ENCODE measurements at places on chromosomes 3 and 15.

DNA sequence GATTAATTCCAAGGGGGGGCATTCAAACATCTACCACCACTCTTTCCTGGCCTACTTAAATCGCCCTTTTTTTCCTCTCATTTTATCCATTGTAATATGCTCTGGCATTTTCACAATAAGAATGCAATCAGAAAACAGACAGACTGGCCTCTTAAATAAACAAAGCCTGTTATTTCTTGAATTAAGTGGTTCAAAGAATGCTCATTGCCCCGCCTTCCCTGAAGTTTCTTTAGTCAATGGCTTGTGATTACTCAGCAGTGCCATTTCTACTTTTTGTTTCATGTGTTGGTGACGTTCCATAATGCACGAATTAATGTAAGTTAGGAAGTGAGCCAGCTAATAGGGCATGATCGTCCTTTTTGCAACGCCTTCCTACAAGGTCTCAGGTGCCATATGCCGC is 68.0 kb downstream of the FBN1 start:
- DNase-seq: no peak

DNA sequence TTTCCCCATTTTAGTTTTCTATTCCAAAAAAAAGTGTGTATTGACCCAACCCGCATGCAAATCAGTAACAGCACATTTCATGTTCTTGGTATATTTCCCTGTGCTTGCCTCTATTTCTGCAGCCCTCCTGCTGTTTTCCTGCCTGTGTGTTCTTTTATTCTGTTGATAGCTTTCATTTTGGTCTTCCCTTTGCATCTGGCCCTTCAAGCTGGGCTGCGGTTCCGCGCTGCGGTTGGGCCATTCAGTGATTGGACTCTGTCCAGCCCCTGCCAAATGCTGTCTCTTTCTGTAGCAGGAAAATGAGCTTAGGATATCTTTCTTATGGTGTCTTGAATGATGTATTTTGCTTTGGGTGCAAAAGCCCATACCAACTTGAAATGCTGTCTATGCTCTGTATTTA is 49.9 kb downstream of the ZNF621 start:
- no peak for DNase-seq

GRCh38 chr3:14680115-14680514 is 5.2 kb downstream of the C3orf20 start:
- DNase-seq: no peak

DNA sequence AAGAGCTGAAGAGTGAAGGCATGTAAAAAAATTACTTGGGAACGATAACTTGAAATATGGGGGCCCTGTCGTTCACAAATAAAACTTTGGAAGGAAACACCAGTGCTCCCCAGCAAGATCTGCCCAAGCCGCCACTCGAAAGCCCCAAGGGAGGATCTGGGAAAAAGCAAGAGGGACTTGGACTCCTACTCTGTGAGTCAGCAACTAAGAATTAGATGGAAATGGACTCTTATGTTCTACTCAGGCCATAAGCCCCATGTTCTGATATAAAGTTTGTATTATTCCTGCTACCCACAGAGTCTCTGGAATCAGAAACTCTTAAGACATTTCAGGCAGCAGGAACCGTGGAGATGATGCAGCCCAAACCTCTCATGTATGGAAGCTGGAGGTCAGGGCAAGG is 75.7 kb downstream of the ITGB5 start:
- no peak for DNase-seq

DNA sequence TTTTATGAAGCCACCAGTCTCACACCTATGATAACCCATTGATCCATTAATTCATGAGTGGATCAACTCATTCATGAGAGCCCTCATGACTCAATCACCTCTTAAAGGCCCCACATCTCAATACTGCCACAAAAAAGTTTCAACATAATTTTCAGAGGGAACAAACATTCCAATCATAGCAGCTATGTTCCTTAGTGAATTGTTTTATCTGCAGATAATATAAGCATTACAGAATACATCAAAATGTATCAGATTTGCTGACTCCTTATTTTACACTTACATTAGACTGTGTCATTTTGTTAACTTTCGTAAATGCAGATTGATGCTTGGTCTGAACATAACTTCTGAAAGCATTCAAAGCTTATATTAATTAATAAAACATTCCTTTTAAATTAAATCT is 155.3 kb upstream of the MBNL1 start:
- DNase-seq: no peak

DNA sequence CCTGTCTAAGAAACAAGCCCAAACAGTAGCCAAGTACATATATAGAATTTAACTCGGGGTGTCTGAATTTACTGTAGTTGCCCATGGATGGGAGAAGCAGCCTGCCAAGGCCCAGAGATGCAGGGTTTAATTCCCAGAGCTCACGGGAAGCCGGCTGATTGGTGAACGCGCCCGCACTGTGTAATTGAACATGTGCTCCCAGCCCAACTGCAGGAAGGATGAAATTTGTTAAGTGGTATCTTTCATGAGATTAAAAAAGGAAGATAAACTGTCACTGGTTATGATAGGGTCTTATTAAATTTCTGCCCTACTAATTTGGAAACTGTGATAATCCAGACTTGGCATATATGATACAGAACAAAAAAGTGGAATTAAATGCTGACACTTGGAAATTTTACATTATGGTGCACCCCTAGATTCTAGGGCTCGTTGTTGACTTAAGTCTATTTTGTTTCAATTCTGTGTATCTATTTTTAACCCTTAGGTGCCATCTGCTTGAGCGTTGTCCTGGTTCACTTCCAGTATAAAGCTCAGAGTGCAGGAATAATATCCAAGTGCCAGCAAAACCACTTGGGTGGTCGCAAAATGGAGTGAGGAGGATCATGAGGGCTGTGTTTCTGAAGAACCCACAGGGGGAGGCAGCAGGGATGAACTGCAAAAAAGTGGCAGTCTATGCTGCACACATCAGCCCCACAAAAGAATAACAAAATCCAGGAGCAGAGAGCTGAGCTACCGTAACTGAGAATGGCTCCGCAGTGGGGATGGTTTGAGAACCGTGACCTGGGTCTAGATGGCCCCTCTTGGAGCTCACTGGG is 13.8 kb upstream of the TMC3 start:
- no peak for DNase-seq

DNA sequence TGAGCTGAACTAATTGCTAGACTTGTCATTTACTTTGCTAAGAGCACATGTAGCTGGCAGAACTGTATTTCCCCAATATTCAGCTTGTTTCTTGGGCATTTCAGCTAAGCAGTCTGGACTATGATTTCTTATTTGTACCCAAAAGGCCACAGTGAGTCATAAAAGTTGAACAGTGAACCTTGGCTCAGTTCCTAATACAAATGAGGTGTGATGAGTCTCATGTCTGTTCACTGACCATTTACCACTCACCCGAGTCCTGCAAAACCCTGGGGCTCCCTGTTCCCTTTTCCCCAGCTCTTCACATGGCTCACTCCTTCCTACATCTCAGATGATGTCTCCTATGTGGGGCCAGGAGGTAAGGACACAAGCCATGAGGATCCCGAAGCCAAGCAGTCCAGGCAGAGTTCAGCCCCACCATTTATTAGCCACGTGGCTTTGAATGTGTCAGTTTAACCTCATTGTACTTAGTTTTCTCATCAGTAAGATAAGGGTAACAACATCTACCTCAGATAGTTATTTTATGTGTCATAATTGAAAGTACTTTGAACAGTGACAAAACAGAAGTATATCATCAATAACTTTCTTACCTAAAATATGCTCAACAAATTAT is 239.3 kb downstream of the IL5RA start:
- DNase-seq: no peak

DNA sequence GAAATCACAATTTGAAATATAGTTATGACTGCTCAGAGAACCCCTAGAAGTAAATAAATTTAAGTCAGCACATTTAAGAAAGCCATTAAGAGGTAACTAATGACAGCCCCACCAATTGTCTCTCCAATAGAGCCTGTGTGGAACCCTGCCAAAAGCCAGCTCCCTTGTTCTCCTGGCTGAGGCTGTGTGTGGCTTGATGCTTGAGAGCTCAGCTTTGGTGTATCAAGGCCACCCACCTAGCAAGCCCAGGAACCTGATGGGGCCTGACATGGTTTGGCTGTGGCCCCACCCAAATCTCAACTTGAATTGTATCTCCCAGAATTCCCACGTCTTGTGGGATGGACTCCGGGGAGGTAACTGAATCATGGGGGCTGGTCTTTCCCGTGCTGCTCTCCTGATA is 106.9 kb downstream of the LRRN1 start:
- DNase-seq: no peak

GRCh38 chr3:11596387-11596786 is 47.3 kb downstream of the VGLL4 start:
- no peak for DNase-seq

DNA sequence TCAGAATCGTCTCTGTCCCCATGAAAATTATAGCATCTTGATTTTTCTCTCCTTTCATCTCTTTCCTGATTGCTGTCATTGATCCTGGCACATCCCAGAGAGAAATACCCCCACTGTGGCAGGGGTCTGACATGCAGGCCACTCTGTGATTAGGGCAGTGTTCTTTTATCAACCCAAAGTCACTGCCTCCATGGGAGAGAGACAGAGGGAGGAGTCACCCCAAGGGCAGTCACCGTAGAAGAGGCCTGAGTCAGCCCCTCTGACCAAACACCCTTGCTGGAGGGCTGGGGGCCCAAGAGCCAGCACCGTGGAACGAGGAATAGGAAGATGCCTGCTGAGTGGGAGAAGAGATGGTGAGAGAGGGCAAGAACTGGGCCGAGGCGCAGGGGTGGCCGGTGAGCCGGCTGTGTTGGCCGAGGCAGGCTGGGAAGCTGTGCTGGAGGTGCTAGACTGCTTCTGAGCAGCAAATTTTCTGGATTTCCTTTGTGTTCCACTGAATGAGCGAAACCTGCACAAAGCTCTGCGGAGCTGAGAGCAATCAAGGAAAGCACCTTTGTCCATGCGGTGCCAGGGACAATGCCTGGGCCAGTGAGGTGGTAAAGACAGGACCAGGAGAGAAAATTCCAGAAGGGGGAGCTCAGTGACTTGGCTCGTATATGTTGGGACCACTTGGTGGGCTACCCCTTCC is 103.8 kb downstream of the ADCY5 start:
- peak; percentile 75 for DNase-seq

GRCh38 chr15:91790836-91791235 is 62.7 kb upstream of the SLCO3A1 start:
- DNase-seq: no peak

DNA sequence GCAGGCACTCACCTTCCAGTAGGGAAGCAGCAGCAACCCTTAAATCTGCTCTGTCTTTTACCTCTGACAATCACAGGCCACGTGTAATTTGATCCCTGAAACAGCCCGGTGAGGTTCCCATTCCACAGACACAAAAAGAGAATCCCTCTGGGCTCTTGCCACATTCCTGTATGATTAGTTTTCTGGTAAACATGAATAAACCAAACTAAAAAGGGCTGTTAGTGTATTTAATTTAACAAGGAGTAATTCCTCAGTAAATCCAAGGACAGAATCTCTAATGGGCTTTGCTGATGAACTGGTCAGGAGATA is 186.9 kb downstream of the FAM43A start:
- DNase-seq: peak; percentile 89

DNA sequence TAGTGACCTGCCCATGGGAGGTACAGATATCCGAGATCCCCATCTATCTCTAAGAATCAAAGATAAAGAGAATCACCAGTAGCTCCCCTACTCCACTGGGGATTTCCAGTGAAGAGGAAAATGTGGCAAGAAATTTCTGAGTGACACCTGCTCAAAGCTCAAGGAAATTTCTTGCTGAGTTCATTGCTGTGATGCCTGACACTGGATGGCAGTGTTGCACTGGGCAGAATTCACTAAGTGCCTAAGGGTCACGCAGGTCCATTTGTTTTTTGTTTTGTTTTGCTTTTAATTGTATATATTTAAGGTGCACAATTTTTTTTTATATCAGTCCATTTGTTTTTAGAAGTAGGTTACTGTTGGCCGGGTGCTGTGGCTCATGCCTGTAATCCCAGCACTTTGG is 109.5 kb upstream of the KCNAB1 start:
- DNase-seq: no peak

DNA sequence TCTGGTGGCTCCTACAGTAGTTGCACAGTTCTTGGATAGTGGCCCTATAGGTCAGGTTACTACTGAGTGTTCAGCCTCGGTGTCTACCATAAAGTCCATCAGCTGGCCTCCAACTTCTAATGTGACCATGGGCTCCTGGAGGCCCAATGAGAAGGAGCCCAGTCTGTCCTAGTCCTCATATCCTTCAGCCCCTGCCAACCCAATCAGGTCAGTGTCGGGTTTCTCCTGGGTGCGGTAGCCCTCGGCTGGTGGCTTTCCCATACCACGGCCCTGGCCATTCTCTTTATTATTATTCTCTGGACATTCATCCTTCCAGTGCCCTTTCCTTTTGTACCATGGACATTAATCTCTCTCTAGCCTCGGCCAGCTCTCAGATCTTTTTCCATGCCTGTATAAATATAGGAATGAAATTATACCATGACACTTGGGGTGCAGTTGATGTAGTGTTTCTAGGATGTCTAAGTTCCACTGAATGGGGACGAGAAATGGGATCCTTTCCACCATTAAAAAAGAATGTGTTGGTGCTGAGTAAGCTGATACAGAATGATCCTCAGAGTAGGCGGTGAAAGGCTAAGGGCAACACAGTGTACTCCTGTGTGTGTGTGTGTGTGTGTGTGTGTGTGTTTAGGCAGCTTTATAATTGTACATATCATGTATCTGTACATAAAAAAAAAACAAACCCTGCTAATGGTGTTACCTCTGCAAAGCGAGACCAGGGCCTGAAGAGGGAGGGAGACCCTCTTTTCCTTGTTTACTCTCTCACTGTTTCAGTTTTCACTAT is 19.3 kb upstream of the NOX5 start:
- no peak for DNase-seq

DNA sequence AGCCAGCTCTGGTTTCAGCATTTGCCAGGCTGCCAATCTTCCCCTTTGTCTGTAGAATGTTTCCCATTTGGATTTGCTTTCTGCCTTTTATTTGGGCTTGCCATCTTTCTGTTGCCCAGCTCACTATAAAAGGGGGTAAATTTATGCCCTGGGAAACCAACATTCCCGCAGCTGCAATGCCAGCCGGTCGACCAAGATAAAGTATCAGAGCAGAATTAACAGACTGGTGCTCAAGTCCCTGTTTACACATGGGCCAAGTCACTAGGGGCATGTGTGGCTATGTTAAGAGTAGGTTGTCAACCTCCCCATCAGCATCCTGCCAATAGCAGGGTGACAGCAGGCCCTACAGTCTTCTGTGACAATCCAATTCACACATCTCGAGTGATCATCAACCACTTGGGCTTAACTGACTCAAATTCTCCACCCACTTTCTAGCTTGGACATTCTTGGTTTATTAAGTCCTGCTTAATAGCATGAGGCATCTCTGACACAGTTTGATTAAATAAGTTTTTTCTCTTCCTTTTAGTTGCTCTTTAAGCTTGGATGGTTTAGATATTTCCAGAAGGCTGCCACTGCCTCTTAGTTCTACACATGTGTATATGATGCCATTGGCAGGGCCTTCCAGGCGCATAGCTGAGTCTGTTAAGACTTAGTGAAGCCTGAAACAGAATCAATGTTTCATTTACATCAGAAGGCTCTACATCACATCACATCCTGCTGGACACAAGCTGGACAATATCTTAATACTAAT is 24.1 kb upstream of the VEPH1 start:
- DNase-seq: no peak
